ENCODE measurements at places on chromosomes 12 and 14.

GRCh38 chr12:117686911-117687377 lies 281.8 kb downstream of the KSR2 start:
- DNase-seq, result no peak

DNA sequence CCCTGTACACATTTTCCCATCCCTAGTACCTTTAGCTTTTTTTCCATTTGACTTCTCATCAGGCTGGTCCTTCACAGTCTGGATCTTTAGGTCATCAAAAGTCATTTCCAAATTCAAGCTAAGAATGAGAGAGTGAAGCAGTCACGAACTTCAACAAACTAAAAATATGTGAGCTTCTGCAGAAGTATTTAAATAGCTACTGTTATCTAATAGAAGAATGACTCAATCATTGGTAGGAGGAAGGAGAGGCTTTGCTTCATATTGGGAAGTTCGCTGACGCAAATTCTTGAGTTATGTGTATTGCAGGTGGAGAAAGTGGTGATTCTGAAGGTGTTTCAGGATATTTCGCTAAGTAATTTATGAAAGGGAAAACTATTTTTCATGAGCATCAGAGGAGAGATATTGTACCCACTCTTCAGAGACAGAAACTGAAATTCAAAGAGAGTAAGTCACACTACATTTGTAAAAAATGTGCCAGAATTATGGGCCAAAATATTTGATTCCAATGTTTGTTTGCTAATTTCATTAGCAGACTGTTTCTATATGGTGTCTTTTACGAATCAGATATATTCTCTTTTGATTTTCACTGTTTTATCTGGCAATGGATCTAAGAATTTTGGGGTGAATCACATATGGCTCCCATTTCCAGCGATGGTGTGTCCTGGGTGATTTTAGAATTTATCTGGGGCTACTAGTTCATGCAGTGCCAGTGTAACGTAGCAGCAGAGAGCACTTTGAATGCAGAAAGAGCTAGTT lies at the start of gene OLR1:
Gene OLR1, minus strand, starts transcription at position 160 of the 756 bp plus-strand sequence. Its CDS starts 55 bp downstream, at position 105.
- DNase-seq, result no peak

DNA sequence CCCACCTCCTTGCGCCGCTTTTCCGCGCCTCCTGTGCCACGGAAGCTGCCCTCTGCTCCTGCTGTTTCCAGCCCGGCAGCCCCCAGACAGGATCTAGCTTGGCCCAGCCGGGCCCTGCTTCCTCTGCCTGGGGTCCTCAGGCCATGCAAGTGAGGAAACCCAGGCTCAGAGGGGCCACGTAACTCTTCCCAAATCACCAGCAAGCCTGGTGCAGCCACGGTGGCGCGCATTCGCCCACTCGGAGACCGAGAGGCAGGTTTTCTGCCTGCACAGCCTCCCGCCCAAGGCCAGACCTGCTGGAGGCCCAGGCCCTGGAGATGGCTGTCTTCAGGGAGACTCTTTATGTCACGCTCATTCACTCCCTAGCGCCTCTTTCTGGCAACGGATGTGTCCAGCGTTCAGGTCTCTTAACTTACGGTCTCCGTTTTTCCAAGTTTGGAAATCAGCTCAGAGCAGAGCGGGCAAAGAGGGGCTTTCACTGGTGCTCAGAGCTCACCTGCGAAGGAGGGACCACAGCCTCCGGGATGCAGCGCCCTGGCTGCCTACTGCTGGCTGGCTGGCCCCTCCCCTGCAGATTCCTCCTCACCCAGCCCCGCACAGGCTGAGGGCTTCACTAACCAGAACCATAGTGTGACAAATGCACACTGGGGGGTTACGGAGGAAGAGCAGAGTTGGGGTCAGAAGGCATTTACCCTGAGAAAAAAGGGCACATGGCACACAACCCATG lies 20.6 kb upstream of the CEP170B start:
- no peak for DNase-seq

DNA sequence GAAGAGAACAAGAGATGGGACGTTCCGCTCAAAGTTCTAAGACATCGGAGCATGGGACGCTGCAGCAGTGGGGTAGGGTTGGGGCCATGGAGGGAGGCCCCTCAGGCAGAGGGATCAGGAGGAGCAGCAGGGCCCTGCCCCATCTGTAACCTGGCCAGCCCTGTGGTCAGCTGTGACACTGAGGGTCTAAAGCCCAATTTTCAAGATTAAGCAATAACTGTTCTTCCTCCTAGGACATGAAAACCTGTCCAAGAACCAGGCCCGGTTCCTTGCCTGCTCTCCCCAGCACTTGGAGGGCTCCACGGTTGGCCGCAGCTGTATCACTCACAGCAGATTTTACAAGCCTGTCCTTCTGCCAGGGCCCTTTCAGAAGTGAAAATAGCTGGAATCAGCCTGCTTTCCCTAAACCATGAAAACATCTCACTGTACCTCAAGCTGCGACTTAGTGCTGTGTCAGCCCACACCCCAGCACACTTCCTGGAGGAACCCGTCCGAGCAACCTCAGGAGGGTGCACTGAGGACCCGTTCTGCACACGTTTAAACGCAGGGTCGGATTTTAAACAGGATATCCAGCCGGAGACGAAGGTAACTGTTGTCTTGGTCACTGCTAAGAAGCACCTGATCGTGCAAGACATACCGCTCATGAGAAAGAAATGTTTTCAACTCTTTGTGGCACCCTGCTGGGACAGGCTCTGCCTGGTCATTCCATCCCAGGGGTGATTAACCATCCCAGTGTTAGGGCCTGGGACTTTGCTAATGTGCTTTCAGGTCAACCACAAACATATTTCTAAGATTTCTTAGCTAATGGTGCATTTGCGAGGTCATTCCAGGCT lies 201.9 kb upstream of the DIO3 start:
- no peak for DNase-seq

GRCh38 chr12:114395755-114396152 lies 10.2 kb downstream of the TBX5 start:
- no peak for DNase-seq

DNA sequence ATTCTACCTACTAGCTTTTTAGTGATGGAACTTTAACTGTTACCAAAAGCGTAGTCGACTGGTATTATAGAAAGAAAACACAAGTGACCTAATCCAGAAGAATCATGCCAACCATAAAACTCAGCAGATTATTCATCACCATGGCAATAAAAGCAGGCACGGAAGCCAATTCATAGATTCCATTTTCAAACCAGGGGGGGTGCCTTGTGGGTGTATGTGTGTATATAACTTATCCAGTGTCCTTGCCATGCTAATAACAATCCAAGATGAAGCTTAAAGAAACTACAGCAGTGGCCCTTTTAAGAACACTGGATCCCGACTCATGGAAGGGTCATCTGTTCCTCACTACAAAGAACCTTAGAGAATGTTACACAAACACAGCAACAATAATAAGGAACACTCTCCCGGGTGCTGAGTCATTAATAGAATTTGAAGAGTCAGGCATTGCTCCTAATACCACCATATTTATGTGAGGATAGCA lies 61.0 kb downstream of the EPS8 start:
- no peak for DNase-seq

DNA sequence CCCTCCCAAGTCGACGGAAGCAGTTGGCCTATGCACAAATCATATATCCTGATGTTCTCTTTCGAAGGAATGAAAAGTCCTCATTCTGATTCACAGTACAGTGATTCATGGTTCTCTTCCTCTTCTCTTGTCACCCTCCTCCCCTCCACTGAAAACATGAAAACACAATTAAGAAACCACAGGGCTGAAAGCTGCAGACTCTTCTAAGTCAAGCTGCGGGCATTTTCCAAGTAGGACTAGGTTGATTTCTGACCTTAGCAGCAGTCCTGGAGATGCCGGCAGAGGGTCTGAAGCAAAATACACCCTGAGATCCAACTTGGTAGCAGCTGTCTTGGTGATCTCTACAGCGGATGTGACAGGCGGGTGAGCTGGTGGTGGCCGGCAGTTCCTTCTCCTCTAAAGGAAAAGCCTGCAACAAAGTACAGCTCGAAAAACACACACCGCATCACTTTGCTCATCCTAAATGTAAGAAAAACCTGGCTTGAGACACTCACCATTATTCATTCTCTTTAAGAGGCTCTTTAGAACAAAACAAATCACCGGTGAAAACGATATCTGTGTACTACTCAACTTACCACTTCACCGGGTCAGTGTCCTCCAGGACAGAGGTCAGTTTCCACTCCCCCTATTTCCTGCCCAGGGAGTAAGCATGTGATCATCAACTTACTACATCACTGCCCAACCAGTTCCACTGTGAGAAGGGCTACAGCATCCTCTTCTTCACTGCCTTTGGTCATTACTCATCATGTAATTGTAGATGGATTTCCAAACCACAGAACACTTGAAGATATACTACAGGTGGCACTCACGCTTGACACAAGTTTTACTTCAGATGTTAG lies 6.0 kb downstream of the TMCC3 start:
- DNase-seq, result no peak

- no peak for DNase-seq
Observed at GRCh38 chr12:95553197-95553943, 2.1 kb upstream of the USP44 start.

DNA sequence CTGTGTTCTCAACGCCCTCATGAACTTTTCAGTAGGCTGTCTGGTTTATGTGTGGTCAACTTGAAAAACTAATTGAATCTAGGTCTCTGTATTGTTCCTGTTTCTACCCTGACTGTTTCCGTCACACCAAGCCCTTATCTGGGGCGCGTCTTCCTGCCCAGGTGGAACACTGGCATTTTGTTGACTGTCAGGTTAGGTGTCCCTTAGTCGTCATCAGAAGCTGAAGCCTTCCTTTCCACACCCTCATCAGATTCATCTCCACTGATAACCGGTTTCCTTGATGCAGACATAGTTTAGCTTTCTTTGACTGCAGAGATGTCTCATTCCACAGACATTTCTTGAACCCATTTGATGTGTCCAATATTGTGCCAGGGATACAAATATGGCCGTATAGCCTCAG lies 96.5 kb downstream of the DUSP16 start:
- no peak for DNase-seq

- no peak for DNase-seq
Observed at GRCh38 chr12:42442311-42442759, 116.4 kb downstream of the PPHLN1 start.

GRCh38 chr14:50318031-50318626 lies 6.0 kb downstream of the DMAC2L start:
- no peak for DNase-seq

- DNase-seq, result no peak
Observed at GRCh38 chr14:97381309-97381708, 584.1 kb downstream of the VRK1 start.

GRCh38 chr14:82238649-82239048 lies 705.0 kb upstream of the SEL1L start:
- DNase-seq, result no peak

DNA sequence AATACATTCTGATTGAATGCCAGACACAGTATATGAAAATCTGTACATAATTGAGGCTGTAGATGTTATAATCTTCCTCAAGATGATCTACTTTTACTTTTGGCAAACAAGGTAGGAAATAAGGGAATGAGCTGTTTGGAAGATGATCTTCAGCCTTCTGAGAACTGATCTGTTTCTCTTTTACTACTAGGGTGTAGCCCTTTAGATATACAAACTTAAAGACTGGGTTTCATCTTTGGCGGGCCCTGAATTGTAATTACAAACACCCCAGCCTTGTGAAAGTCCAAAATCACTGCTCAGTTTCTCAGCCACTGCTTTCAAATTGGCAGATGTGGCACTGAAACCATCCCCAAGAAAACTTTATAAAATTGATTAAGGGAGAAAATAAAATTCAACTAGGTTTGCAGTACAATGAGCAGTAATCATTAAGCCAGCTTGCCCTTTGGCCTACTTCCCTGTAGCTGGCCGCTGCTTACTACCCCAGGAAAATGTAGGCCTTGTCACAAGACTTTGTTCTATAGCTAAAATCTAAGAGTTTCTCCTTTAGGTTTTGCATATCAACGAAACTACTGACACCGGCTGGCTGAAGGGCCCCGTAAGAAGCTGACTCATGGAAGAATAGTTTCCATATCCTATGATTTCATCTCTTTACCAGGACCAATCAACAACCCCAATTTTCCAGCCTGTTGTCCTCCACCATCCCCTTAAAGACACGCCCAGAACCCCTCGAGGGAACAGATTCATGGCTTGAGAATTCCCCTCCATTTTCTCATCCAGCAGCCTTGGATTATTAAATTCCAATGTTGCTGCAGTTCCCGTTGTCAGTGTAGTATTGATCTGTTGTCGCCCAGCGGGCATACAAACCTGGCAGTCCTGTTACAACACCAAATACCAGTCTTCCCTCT lies 210.8 kb downstream of the PCNX1 start:
- no peak for DNase-seq

- DNase-seq, result no peak
Observed at GRCh38 chr12:113854385-113855142, 111.6 kb downstream of the RBM19 start.

GRCh38 chr14:70555890-70556289 lies 21.1 kb upstream of the ADAM20 start:
- no peak for DNase-seq

GRCh38 chr14:22822571-22823098 lies 7.1 kb upstream of the MRPL52 start:
- no peak for DNase-seq

DNA sequence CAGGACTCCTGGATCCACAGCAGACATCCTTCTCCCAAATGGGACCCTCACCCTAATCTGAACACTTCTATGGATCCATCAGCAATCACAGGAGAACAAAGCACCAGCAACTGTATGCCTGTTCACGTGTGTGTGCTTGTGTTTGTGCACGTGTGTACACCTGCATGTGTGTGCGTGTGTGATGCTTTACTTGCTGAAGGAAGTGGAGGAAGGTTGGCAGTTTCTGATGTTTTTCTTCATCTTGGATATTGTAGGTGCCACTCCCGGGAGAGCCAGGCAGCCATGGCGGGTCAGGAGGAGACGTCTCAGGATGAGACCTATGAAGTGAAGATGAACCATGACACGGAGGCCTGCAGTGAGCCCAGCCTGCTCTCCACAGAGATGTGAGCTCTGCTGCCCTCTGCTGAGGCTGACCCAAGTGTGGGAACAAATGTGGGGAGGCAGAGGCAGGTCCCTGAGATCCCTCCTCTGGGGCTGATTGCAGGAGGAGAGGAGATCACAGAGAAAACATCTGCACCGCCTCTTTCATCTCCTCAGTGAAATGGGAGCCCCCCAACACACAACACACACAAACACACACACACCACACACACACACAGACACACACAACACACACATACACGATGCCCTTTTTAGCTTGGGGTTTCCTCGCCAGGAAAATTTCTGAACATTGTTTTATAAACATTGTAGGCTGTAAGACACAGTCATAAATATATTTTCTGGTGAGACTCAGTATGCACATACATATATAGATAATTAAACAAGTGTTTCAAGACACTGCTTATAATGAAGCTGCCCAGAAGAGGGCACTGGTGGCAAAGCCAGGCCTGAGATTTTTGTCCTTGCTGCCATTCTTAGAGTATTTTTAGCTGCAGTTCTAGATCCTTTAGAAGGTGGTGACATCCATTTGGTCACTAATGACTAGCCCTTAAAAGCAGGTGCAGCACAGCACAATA lies 112.2 kb upstream of the FKBP4 start:
- no peak for DNase-seq

- no peak for DNase-seq
Observed at GRCh38 chr12:21938879-21939278, 2.3 kb downstream of the ABCC9 start.

GRCh38 chr14:92500491-92500941 lies 13.1 kb upstream of the RIN3 start:
- DNase-seq, result no peak

- no peak for DNase-seq
Observed at GRCh38 chr12:85531341-85531740, 251.3 kb downstream of the ALX1 start.

GRCh38 chr14:30990770-30991169 lies 34.7 kb upstream of the AP4S1 start:
- DNase-seq, result no peak

GRCh38 chr14:101252443-101253214 lies 308.7 kb upstream of the DIO3 start:
- DNase-seq, result no peak

All from stimulated activated CD8-positive, alpha-beta memory T cell treated with anti-CD3 and anti-CD28 coated beads, Interleukin-15, amount 100 ng/mL, for 24 hours (primary cell).